ENCODE measurements at places on chromosomes 11 and 22.

DNA sequence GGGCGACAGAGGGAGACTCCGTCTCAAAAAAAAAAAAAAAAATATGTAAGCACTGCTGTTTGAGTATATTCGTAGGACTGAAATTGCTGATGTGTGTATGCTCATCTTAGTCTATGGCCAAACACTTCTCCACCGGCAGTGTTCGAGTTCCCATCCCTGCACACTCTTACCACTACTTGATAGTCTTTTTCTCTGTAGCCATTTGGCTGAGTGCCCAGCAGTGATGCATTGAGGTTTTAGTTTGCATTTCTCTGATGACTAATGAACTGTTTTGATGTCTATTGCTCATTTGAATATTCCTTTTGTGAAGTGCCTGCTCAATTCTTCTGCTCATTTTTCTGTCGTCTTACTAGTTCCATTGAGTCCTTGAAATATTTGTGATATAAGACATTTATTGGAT, 1.9 kb downstream of the TIRAP start:
- peak; percentile 86 for DNase-seq

DNA sequence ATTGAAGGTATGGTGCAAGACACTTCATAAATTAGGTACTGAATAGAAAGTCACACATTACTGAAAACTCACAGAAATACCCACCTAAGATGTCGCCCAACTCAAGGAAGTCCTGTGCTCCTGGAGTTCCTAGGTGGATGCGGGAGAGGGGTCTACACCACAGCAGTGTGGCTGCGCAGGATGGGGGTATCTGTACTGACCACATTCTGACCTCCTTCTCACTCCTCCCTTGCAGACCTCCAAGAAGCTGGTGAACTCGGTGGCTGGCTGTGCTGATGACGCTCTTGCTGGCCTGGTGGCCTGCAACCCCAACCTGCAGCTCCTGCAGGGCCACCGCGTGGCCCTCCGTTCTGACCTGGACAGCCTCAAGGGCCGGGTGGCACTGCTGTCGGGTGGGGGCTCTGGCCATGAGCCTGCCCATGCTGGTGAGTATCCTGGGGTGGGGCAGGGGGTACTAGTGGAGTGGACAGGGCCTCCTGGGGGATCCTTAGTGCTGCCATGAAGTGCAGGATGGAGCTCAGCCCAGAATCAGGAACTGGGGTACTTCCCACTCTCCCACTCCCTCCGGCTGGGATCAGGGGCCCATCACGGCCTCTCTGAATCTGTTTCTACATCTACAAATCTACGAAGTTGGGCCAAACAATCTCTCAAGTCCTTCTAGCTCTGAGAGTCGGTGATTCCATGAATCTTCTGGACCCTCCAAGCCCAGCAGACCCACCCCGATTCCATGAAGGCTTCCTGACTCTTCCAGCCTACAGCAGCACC, 4.9 kb downstream of the TKFC start:
- no peak for DNase-seq

- DNase-seq: no peak
Measured at GRCh38 chr11:35815556-35816315, 128.1 kb upstream of the LDLRAD3 start.

GRCh38 chr11:59187587-59187986, 15.7 kb downstream of the DTX4 start:
- DNase-seq: no peak

DNA sequence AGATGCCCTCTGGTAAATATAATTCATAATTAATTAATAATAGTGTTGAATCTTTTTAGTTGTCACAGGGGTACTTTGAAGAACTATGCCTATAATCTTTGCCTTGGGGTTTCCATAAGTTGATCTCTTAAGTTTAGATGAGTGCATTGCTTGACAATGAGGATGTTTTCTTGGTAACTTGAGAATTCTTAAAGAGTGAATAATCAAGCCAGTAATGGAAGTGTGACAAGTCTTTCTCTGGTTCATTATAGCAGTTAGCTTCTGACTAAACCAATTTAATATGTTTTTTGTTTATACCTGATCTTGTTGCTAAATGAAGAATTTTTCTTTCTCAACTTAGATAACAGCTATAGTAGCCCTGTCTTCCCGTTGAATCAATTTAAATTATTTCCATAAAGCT, 46.2 kb downstream of the ATXN10 start:
- DNase-seq: no peak

- DNase-seq: no peak
Measured at GRCh38 chr11:109864151-109864661, 229.0 kb upstream of the ZC3H12C start.

- DNase-seq: no peak
Measured at GRCh38 chr22:32355760-32356159, 1.9 kb upstream of the RFPL3 start.

GRCh38 chr22:35521358-35522224, 19.0 kb upstream of the RASD2 start:
- no peak for DNase-seq

GRCh38 chr22:45638834-45639746, 32.5 kb upstream of the ATXN10 start:
- DNase-seq: no peak

DNA sequence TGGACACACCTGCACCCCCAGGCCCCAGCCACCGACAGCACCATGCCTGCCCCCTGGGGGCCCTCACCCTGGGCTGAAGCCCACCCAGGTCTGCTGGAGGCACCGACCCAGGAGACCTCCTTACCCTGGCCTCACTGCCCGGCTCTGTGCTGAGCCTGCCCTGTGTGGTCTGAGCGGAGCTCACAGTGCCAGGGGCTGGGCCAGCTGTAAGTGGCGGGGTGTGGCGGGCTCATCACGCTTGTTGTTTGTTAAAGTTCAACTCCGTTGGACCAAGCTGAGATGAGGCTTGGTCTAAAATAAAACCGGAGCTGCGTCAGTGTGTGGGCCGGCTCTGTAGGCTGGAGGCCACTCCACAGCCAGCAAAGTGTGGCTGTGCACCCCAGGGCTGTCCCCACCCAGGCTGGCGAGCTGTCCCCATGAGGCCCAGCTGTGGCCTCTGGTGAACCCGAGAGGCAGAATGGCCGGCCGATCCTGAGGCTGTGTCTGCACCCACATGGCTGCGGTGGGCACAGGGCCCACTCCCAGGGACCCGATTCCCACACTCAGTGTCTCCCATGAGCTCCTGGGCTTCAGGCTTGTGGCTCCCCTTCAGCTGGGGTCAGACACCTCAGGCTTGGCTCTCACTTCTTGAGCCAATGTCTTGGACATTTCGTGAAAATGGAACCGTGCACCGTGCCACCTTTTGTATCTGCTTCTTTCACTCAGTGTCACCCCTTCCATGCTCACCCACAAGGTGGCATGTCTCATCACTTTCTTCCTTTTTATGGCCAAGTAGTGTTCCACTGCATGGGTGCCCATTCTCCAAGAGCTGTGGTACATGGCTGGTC, 137.9 kb downstream of the CTTN start:
- no peak for DNase-seq

- no peak for DNase-seq
Measured at GRCh38 chr11:2421226-2421994, 20.9 kb downstream of the TSSC4 start.

- DNase-seq: no peak
Measured at GRCh38 chr11:114596175-114596919, 761 bp upstream of the NXPE4 start.

GRCh38 chr11:10632483-10632882, 61.1 kb downstream of the IRAG1 start:
- no peak for DNase-seq

GRCh38 chr22:25669253-25670069, 72.5 kb upstream of the MYO18B start:
- DNase-seq: no peak

GRCh38 chr11:120212926-120213325, 2.1 kb downstream of the OAF start:
- no peak for DNase-seq

GRCh38 chr22:19962909-19963806, 21.5 kb upstream of the TXNRD2 start:
- no peak for DNase-seq

DNA sequence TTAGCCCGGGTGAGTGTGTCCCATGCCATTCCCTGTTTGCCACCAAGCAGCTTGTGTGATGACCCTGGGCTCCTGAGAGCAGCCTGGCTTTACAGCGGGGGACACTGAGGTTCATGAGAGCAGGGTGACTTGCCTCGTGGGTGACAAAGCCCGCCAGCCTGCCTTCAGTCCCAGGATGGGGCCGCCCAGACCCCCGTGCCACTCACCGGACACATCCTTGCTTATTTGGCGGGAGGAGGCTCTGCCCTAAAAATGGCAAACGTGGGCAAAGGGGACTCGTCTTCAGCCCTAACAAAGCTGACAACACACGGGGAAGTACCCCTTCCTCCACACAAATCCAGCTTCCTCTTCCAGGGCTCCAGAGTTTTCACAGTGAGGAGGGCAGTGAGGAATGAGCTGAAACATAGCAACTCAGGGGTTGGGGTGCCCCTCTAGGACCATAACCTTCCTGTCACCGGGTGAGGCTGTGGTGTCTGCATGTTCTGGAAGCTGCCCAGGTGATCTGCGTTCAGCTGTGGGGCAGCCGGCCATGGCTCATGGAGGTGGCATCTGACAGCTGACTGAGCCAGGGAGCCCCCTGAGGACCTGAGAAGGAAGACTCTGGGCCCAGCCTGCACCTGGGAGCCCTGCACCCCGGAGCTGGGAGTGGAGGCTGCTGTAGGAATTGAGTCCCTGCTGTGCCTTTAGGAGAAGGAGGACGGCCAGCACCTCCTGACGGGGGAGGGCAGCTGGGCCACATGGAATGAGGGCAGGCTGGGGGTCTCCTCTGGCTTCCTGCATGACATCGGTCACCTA, 16.7 kb downstream of the RIBC2 start:
- no peak for DNase-seq

- DNase-seq: no peak
Measured at GRCh38 chr11:115897707-115898106, 393.5 kb upstream of the CADM1 start.

DNA sequence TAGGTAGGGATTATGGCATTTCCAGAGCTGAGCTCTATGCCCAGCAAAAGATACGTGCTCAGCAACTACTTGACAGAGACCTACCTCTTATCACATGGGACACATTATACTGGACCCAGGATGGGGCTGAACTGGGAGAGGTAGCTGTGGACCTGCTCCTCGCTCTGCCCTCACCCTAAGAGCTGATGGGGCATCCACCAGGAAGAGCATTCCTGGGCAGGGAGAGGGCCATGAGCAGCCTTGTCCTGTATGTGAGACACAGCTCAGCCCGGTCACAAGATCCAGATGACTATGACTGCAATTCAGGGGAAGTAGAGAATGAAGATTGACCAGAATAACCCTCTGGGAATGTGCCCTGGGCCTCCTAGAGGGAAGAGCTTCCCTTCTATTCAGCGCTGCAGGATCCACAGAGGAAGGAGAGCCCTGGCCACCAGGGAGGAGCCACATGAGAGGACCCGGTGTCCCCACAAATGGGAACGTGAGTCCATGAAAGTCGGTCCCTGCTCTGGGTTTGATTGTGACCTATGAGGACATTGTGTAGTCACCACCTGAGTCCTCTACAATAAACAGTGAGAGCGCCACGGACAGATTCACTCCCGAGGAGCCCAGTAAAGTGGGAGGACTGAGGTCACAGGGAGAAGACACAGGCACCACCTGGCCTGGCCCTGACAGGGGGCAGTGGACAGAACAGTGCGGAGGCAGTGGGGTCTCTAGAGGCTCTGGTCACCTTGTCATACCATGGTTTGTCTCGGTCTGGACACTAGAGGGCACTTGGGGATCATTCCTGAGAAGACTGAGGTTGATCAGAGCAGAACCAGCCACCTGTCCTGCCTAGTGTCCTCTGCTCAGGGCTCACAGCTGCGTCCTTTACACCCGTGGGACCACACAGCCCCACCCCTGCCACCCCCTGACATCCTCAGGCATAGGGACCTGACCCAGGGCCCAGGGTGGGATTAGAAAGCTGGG, 99.5 kb downstream of the ZNF280B start:
- DNase-seq: no peak

DNA sequence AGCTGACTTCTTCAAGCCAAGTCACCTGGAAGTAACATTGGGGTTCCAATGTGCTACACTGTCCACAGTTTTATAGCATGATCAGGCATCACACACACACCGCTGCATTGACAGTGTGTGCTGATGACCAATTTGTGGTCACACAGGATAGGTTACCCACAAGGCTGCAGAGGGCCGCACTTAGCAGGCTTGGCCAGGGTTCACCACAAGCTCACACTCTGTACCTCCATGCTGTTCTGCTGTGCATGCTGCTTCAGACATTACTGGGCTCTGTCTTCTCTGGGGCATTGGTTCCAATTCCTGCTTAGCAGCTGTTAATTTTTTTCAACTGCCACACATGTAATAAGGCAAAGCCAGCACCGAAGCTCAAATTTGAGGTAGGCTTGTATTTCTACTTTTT, 11.0 kb upstream of the NRIP3 start:
- no peak for DNase-seq

DNA sequence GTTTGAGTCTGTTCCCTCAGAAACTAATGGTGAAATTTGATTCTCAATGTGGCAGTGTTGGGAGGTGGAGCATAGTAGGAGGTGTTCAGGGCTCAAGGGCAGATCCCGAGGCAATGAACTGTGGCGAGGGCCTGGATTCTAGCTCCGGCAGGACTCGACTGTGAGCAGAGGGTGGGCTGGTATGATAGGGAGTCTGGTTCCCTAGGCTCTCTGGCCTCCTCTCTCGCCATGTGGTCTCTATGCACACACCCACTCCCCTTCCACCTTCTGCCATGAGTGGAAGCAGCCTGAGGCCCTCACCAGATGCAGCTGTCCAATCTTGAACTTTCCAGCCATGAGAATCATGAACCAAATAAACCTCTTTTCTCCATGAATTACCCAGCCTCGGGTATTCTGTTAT, 32.3 kb downstream of the ATP6V1E1 start:
- DNase-seq: no peak

- no peak for DNase-seq
Measured at GRCh38 chr11:8335186-8335585, 71.5 kb upstream of the LMO1 start.

DNA sequence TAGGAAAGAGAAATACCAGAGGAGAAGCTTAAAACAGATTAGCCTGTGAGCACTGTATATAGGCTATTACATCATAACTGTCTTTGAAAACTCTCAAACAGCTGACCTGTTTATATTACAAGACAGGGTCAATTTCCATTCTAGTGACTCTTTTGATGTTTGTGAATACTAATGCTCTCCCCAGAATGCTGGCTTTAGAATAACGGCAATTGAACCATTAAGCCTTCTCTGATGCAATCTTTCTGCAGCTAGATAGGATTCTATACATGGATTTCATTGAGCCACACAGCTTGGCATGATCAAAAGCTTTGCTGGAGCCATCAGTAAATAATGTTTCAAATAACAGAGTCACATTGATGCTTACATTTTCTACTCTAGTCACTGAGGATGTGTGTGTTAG, 122.7 kb upstream of the FAT3 start:
- DNase-seq: no peak

GRCh38 chr11:17748044-17748443, 13.5 kb downstream of the KCNC1 start:
- no peak for DNase-seq

Data from T follicular helper cell (primary cell).